MG63 (cell line): ENCODE measurements at places on chromosomes 6 and 20.

- no peak for DNase-seq
Measured at GRCh38 chr6:28977341-28978132, 27.6 kb downstream of the ZNF311 start.

DNA sequence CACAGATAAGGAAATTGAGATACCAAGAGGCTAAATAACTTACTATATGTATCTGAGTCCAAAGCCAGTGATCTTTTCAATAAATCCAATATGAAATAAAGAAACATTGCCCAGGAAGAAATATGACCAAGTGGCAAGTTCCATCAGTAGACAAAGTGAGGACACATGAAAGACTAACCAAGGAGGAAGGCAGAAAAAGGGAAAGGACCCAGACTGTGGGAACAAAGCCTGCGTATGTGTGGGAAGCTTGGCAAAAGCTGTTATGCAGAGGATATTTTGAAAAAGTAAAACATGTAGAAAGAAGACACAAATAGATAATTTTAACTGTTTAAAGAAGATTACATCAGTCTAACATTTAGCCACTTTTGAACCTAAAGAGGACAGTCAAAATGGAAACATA, 264.4 kb upstream of the PRDM1 start:
- no peak for DNase-seq

GRCh38 chr6:79009819-79010218, 68.2 kb downstream of the PHIP start:
- no peak for DNase-seq

DNA sequence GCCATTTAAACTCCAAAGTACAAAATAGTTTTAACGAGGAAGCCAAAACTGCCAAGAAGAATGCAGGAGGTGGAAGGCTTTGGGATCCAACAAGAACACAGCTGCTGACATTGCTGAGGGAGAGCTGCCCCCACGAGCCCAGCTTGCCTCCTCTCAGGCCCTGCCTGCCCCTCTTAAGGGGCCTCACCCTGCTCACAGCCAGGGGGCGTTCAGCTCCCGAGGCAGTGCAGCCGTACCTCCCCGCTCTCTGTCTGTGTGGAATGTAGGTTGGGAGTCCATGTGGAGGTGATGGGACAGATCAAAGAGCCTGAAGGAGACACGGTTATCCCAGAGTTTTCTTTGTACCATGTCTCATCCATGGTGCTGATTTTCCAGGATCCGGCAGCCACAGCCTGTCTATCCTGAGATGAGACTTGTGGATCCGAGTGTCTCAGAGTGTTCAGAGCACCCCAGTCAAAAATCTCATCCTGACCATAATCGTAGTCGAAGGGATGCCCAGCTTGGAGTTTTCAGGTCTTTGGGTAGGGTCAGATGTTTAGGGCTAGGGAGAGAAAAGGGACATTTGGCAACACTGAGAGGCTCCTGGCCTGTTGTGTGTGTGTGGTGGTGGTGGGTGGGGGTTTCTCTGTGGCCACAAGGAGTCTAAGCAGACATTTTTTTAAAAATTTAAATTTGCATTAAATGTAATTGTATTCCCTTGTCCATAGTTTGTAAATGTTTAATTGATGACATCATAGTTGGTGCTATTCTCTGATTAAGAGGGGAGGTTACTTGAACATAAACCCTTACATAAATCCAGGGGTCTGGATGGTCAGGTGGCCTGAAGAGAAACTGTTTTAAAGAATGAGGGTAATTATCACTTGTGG, 111.4 kb upstream of the CLDN20 start:
- DNase-seq = no peak

DNA sequence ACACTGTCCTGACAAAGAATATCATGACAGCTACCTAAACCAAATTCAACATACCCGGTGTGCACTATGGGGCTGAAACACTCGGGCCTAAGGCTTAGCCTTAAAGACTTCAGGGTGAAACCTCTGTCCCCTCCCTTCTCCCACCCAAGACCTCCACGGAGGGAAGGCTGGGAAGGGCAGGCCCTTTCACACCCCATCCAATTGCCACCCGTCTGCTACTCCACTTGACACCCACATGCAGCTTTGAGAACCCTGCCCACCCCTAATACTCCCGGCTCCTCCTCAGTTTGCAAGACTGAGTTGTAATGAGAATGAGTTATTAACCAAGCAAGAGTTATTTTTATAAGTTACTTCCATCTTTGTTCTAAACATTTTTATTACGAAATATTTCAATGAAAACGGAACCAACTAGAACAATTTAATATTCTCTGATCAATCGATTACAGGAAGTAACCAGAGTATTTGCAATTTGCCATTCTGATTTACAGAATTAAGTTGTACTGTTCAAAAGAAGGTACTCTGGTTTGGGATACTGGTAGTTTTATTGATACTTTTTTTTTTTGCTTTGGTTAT, 3.7 kb downstream of the TAF4 start:
- no peak for DNase-seq
